ENCODE measurements at places on chromosomes 6 and 20. TPM values are rescaled to one million over a fixed set of nuclear protein-coding genes. Genes with fewer than 3 reads are reported as not detected.

DNA sequence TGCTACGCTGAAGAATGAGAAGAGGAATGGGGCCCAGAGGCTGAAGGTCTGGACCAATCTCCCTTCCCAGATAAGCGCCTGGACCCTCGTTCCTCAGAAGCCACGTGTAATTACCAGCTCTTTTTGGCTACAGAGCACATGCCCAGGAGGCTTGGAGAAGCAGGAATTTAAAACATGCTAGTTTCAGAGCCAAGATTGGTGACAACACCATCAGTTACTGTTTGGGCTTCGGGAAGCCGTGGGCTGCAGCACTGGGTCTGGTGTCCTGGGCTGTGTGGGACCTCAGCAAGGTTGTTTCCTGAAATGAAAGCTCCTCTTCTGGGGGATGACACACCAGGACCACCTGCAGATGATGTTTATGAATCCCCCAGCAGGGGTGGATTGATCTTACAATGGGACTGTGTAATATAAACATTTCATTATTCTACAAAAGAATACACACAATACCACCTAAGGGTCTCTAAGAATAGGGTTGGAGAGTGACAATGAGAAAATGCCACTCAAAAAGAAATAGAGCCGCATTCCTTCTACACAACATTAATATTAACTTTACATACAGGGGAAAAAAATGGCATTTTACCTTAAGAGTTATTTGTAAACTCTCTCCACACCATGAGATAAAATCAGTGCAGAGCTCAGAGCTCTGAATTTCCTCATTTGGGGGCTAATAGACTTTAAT is 207.8 kb upstream of the FOXQ1 start:
- no peaks in the 10 kb centered on the region for H3K36me3 ChIP-seq
- no peaks in the 10 kb centered on the region for H3K27me3 ChIP-seq
- DNase-seq = no peak
- no peak overlapping the region for H3K4me3 ChIP-seq
- no peaks in the 10 kb centered on the region for H3K4me1 ChIP-seq
- H3K27ac ChIP-seq = no peak overlapping the region

DNA sequence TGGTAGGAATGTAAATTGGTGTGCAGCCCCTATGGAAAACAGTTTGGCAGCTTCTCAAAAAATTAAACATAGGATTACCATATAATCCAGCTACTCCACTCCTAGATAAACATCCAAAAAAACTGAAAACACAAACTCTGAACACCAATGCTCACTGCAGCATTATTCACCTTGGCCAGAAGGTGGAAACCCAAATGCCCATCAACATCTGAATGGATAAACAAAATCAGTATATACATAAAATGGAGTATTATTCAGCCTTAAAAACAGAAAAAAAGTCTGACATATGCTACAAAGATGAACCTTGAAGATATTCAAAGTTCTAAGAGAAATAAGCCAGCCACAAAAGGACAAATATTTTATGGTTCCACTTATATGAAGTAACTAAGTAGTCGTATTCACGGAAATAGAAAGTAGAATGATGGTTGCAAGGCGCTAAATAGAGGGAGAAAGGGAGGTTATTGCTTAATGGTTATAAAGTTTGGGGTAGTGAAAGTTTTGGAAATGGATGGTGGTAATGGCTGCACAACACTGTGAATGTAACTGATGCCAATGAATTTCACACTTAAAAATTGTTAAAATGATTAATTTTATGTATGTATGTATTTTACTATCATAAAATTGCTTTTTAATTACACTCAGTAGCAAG is 4.0 kb downstream of the PHF10 start:
- no peak overlapping the region for H3K27ac ChIP-seq
- H3K4me3 ChIP-seq = no peak overlapping the region
- no peaks in the 10 kb centered on the region for H3K36me3 ChIP-seq
- peaks cover 6% of the 10 kb centered on the region for H3K27me3 ChIP-seq
- peaks cover 30% of the 10 kb centered on the region for H3K4me1 ChIP-seq

DNA sequence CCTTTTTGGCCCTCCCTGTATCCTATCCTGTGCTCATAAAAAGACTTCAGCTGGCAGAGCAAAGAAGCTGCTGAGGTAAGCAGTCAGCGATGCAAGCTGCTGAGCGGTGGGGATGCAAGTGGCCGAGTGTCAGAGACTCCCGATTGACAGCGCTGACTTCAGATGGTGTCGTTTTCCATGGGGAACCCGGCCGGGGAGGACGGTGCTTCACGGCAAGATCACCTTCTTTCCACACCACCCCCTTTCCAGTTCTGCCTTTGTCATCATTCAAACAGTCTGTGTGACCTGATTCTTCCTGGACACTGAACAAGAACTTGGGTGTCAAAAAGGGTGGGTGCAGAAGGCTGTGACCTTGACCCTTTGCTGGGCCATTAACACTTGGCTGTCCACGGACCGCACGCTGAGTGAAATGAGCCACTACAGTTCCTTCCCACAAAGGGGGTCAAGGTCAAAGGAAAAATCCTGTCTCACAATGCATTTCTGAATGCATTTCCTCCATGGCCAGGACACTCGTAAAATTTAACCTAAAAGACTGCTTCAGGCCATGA is 52.9 kb upstream of the UNC93A start:
- peaks cover 18% of the 10 kb centered on the region for H3K27me3 ChIP-seq
- DNase-seq = no peak
- no peaks in the 10 kb centered on the region for H3K36me3 ChIP-seq
- no peak overlapping the region for H3K27ac ChIP-seq
- H3K4me1 ChIP-seq = no peaks in the 10 kb centered on the region

DNA sequence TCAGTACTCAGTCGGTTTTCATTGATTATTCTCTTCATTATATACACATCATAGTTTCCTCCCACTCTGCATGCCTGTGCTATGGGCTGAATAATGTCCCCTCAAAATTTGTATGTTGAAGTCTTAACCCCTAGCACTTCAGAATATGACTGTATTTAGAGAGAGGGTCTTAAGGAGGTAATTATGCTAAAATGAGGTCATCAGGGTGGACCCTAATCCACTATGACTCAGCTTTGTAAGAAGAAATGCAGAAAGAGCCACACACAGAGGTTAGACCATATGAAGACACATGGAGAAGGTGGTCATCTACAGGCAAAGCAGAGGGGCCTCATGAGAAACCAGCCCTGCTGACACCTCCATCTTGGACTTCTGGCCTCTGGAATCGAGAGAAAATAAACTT is 15.8 kb downstream of the ABHD12 start:
- no peak overlapping the region for H3K27ac ChIP-seq
- H3K36me3 ChIP-seq = no peaks in the 10 kb centered on the region
- no peak for DNase-seq
- no peaks in the 10 kb centered on the region for H3K4me1 ChIP-seq
- H3K4me3 ChIP-seq = no peak overlapping the region
- H3K27me3 ChIP-seq = no peaks in the 10 kb centered on the region

- H3K27me3 ChIP-seq = no peaks in the 10 kb centered on the region
- H3K27ac ChIP-seq = peak overlapping the region; percentile 94
- H3K4me3 ChIP-seq = peak overlapping the region; percentile 86
- no peaks in the 10 kb centered on the region for H3K36me3 ChIP-seq
- H3K4me1 ChIP-seq = peaks cover 13% of the 10 kb centered on the region
- DNase-seq = no peak
Measured at GRCh38 chr6:24775520-24776058, 852 bp downstream of the GMNN start.

GRCh38 chr6:30837870-30838269 is 46.4 kb upstream of the DDR1 start:
- H3K36me3 ChIP-seq = no peaks in the 10 kb centered on the region
- H3K27me3 ChIP-seq = no peaks in the 10 kb centered on the region
- H3K4me1 ChIP-seq = peaks cover 6% of the 10 kb centered on the region
- H3K27ac ChIP-seq = no peak overlapping the region
- H3K4me3 ChIP-seq = no peak overlapping the region
- DNase-seq = no peak

- H3K4me1 ChIP-seq = peaks cover 33% of the 10 kb centered on the region
- peak overlapping the region; percentile 26 for H3K4me3 ChIP-seq
- H3K27ac ChIP-seq = peak overlapping the region; percentile 75
- H3K27me3 ChIP-seq = peaks cover 95% of the 10 kb centered on the region
Measured at GRCh38 chr6:105994591-105995390, 91.3 kb upstream of the PRDM1 start.

- H3K36me3 ChIP-seq = no peaks in the 10 kb centered on the region
- H3K4me3 ChIP-seq = no peak overlapping the region
- no peaks in the 10 kb centered on the region for H3K27me3 ChIP-seq
Measured at GRCh38 chr20:15642676-15643075, 930.6 kb downstream of the KIF16B start.

DNA sequence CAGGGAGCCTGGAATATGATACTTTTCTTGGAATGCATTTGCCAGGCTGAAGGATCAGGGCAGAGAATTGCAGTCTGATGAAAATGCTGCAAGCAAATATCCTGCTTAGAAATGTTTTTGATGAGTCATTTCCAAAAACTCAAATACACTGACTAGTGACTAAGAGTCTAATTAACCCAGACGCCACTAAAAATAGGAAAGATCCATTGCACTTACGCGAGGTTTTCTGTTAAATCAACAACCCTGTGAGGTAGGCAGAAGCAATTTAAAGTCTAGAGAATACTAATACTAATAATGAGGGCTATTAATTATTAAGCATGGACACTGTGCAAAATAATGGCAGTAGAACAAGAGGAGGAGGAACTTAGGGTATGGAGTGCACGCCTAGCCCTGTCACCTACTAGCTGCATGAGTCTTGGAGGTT is 130.1 kb upstream of the DOK5 start:
- no peak overlapping the region for H3K4me3 ChIP-seq
- no peaks in the 10 kb centered on the region for H3K27me3 ChIP-seq
- H3K36me3 ChIP-seq = no peaks in the 10 kb centered on the region
- H3K4me1 ChIP-seq = no peaks in the 10 kb centered on the region

- no peaks in the 10 kb centered on the region for H3K36me3 ChIP-seq
- H3K27me3 ChIP-seq = no peaks in the 10 kb centered on the region
- no peak overlapping the region for H3K4me3 ChIP-seq
- no peaks in the 10 kb centered on the region for H3K4me1 ChIP-seq
Measured at GRCh38 chr6:79600812-79601609, 30.1 kb upstream of the SH3BGRL2 start.

- H3K36me3 ChIP-seq = peaks cover 62% of the 10 kb centered on the region
- no peak for DNase-seq
- no peaks in the 10 kb centered on the region for H3K27me3 ChIP-seq
- H3K4me1 ChIP-seq = no peaks in the 10 kb centered on the region
- no peak overlapping the region for H3K27ac ChIP-seq
- no peak overlapping the region for H3K4me3 ChIP-seq
Measured at GRCh38 chr20:3222635-3223600, 13.6 kb downstream of the ITPA start.

- H3K4me1 ChIP-seq = peaks cover 73% of the 10 kb centered on the region
- no peak overlapping the region for H3K27ac ChIP-seq
- H3K36me3 ChIP-seq = peaks cover 99% of the 10 kb centered on the region
- no peaks in the 10 kb centered on the region for H3K27me3 ChIP-seq
Measured at GRCh38 chr6:32977272-32977952, 9.0 kb downstream of the BRD2 start.

GRCh38 chr20:61041481-61041880 is 210.6 kb upstream of the CDH4 start:
- no peak overlapping the region for H3K4me3 ChIP-seq
- no peaks in the 10 kb centered on the region for H3K27me3 ChIP-seq
- no peak overlapping the region for H3K27ac ChIP-seq
- H3K36me3 ChIP-seq = no peaks in the 10 kb centered on the region
- DNase-seq = no peak
- H3K4me1 ChIP-seq = no peaks in the 10 kb centered on the region

DNA sequence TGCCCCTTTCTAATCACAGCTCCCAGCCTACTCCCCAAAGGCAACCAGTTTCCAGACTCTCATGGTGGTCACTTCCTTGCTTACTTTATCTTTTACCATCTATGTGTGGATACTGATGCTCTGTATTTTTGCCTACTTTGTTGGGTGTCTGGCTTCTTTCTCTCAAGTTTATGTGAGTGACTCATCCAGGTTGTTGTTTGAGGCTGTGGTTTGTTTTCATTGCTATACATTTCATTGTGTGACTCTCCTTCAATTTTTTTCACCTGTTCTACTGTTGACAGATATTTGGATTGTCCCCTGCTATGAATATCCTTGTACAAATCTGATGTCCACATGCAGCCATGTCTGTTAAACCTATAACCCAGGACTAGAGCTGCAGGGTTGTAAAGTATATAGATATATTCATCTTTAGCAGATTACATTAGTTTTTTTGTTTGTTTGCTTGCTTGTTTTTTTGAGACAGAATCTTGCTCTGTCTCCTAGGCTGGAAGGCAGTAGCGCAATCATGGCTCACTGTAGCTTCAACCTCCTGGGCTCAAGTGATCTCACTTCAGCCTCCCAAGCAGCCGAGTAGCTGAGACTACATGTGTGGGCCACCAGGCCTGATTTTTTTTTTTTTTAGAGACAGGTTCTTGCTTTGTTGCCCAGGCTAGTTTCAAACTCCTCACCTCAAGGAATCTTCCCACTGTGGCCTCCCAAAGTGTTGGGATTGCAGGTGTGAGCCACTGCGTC is 72.9 kb upstream of the EEF1E1 start:
- H3K36me3 ChIP-seq = no peaks in the 10 kb centered on the region
- H3K27ac ChIP-seq = no peak overlapping the region
- no peaks in the 10 kb centered on the region for H3K27me3 ChIP-seq
- H3K4me1 ChIP-seq = peaks cover 1% of the 10 kb centered on the region
- no peak overlapping the region for H3K4me3 ChIP-seq

GRCh38 chr6:135842618-135843392 is 8.7 kb upstream of the PDE7B start:
- DNase-seq = no peak
- H3K4me1 ChIP-seq = no peaks in the 10 kb centered on the region
- no peaks in the 10 kb centered on the region for H3K27me3 ChIP-seq
- H3K4me3 ChIP-seq = no peak overlapping the region
- H3K27ac ChIP-seq = no peak overlapping the region

The SIRPD gene
- 1.6 TPM for total RNA-seq

The TFAP2A gene
- 0.97 TPM for total RNA-seq

The PSORS1C2 gene
- not detected for total RNA-seq

The FAM209B gene
- total RNA-seq = not detected

The SNAP91 gene
- total RNA-seq = 0.20 TPM

The DEFB113 gene
- not detected for total RNA-seq

The SLC24A3 gene
- 4.4 TPM for total RNA-seq

The PPP1R14C gene
- total RNA-seq = 33.6 TPM

The REV3L gene
- 35.4 TPM for total RNA-seq

The CLPSL1 gene
- total RNA-seq = not detected

The GPX5 gene
- total RNA-seq = not detected

The ADGRF4 gene
- 0.08 TPM for total RNA-seq

The SMOC2 gene
- 7.1 TPM for total RNA-seq
